CD4-positive, alpha-beta T cell treated with Interleukin-17A for 1 hour (primary cell): ENCODE measurements at places on chromosomes 6 and 20.

DNA sequence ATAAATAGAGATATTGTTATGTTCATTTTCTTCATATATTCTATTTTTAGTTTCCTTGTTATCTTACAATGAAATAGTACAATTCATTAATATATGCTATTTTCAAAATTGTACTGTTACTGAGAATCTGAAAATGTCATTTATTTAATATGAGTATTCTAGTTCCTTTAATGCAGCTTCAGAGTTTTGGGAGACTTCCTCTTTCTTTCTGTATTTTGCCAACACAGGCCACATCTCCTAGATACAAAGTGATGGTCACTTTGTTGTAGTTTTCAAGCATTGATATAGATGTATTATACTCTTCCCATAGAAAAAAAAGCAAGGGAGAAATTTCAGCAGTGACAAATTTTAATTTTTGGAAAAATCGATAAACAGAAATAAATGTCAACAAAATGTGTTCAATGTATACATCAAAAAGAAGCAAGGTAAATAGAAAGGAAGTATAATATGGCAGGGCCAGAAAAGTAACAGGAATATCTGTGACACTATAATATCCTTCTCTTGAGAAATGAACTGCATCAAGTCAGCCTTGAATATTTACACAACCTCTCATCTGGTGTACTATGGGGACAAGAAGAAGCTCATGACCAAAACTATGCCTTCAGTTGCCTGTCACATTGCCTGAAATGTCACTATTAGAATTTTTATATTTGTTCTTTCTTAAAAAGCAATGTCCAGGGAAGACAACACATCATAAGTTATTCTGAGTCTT lies 396.0 kb downstream of the TBC1D32 start:
- DNase-seq = no peak

- DNase-seq = no peak
Observed at GRCh38 chr6:168385037-168385759, 55.8 kb upstream of the SMOC2 start.

GRCh38 chr6:103269581-103269980 lies 1590.1 kb downstream of the HACE1 start:
- DNase-seq = no peak

GRCh38 chr6:85469276-85470022 lies 19.6 kb downstream of the NT5E start:
- no peak for DNase-seq

DNA sequence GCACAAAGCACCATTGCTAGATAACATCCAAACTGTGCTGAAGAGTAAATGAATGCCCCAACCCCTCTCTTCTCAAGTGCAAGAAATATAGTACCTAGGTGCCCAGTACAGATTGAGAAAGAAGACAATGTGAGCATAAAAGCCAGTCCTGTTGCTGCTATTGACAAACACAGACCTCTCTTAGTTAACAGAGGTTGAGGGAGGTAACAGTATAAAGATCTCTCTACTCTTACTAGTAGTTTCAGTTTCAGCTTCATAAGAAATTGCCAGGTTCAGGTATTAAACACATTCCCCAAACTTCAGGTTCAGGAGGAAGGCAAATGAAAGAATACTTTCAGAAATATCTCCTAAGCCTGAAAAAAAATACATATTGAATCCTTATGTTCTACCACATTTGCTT lies 31.4 kb downstream of the TBC1D32 start:
- no peak for DNase-seq

- DNase-seq = no peak
Observed at GRCh38 chr6:89287351-89288028, 27.6 kb downstream of the GABRR2 start.

- DNase-seq = no peak
Observed at GRCh38 chr6:52537001-52537753, 39.7 kb downstream of the TRAM2 start.

DNA sequence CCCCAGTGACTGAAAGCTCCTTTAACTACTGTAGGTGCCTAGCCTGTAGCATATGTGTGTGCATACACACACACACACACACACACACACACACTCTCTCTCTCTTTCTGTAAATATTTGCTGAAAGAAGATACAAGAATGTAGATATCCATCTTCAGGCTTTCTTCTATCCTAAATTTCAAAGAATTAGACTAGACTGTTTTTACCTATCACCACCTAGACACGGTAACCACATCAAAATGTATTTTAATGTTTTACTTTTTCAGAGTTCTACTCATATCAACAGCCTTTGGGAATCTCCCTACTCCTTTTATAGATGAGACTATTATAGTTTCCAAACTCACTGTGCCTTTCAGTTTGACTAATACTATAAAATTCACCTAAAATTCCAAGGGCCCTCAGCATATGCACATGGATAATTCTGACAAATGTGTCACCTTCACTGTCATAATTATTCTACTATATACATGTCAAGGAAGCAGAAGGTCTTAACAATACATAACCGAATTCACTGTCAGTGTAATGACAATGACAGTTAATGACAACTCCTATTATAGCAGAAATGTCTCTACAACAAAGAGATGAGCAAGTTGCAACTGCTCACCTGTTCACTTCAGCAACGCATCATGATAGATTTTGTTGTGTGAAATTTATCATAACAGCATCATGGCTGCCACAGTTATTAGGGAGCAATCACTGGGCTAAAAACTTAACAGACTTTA lies 236.5 kb downstream of the GMPR start:
- peak; percentile 70 for DNase-seq

- DNase-seq = no peak
Observed at GRCh38 chr20:16272780-16273360, 300.4 kb downstream of the KIF16B start.
